ENCODE measurements at places on chromosomes 5 and 9.
A peak's percentile ranks its signal among the peaks of the same experiment; 100 is the strongest.

DNA sequence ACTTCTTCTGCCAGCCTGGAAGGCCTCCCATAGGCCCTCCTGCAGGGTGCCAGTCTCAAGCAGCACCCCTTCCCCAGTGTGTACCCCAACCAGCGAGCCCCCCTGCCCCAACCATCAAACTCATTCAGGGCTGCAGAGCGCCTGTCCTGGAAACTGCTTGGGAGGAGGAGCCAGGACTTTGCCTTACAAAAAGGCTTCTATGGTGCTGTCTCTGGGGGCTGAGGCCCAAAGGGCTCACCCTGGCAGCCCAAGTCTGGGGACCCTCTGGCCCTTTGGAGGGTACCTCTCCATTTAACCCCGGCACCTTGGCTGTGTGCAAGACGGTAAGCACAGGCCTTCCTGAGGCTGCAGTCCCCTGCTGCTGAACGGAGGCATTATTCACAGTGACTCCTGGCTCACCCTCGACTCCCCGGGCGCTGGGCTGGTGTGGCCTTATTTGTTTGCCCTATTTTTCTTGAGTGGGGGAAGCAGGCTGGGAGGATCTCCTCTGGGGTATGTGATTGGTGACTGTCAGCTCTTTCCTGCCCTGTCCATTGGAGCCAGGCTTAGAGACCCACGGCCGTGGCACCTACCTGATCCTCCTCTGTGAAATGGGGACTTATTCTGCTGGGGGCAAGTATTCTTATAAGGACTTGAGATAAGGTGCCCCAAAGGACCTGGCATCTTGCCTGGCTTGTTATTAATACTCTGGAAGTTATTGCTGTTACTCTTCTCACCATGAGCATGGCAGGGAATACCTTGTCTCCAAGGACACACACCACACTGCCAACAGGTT lies 5.8 kb downstream of the LMX1B start:
- DNase-seq = no peak

DNA sequence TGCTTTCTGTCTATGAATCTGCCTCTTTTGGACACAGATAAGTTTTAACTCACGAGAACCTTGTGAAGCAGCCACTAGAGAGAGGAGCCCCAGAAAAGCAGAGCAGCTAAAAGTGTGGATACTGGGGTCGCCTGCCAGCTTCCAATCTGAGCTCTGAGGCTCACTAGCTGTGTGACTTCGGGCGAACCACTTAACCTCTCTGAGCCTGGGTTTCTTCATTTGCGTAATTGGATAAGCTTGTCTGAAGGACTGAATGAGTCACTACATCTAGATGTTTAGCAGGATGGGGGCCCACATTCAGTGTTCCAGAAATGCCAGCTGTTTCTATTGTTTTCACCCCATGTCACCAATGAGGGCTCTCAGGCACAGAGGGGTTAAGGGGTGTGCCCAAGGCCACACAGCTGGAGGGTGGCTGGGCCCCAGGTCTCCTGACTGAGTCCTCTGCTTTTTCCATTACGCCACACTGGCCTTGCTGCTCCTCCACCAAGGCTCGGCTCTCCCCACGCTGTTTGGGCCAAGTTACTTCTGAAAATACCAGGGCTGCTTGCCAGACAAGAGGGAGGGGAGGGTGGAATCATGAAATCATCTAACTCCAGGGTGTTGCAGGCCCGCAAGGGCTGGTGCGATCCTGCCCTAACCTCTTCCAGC lies 36.2 kb downstream of the SH3PXD2B start:
- DNase-seq = peak; percentile 52

- DNase-seq = no peak
Measured at GRCh38 chr5:97888439-97888838, 705.4 kb upstream of the RIOK2 start.

DNA sequence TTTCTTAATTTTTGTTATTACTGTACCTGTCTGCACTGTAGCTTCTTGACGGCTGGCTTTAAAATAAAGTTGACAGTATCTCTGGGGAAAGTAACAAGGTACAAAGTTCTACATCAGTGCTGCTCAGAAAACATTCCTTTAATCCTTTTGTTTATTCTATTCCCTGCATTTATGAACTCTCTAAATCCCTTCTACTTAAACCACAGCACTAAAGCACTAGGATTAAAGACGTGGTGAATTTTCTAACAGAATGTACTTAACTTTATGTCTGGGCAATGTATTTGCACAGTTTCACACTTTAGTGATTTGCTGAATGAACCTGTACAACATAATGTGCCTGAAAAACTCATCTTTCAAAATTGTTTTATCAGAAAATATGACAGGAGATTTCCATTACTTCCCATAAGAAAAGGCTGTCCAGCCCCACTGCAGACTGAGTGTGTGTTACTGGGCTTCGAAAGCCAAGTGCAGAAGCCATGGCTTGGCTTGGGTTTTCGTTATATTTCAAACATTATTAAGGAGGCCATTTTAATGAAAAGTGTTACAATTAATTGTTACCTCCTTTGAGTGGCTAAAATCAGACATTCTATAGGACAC lies 43.8 kb downstream of the LHFPL2 start:
- DNase-seq = no peak

DNA sequence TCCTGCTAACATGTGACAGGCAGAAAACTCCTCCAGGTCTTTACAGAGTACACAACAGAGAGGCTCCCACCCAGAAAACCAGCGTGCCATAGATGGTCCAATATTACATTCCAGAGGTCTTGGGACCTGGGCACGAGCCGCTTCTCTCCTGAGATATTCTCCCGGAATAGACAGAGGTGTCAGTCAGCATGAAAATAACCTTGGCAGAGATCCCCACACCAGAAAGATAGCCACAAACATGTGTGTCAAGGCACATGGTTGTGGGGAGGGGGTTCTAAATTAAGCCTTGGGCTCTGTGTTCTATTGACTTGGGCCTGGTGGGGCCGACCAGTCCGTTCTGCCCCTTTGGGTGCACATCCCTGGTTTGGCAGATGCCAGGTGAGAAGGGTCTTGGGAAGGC lies 78.4 kb downstream of the BOD1 start:
- no peak for DNase-seq

DNA sequence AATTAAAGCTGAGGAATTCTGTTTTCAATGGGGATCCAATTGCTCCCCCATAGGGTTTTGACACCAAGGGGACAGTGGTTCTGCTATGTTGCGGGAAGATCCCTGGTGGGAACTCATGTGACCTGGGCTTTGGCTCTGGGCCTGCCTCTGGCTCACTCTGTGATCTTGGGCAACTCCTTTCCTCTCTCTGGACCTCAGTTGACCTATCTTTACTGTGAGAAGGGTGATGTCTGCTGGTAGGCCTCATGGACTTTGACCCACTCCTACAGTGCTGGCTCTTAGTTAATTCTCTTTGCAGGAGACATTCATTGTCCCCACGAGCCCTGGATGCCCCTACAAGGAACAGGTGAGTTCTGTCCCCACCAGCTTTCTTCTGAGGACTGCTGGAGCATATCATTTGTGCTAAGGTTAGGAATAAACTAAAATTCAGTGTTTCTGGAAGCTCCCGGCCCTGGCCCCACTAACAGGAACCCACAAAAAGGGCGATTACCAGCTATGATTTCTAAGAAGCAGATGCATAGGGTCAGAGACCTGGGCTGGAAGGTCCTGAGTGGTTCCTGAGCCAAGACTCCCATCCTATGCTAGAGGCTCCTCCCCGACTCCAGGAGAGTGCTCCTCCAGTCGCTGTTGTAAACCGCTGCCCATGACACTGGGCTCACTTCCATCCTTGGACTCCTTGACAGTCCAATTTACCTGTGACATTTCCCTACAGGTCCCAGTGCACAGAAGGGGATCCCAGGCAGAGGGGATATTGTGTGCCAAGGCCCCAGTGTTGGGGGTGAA lies 218.3 kb downstream of the PAX5 start:
- no peak for DNase-seq

GRCh38 chr5:95953021-95953702 lies 8.5 kb downstream of the ELL2 start:
- DNase-seq = no peak

GRCh38 chr9:36939655-36940499 lies 94.2 kb downstream of the PAX5 start:
- no peak for DNase-seq

GRCh38 chr9:37840560-37841194 lies 40.1 kb downstream of the DCAF10 start:
- DNase-seq = peak; percentile 87

DNA sequence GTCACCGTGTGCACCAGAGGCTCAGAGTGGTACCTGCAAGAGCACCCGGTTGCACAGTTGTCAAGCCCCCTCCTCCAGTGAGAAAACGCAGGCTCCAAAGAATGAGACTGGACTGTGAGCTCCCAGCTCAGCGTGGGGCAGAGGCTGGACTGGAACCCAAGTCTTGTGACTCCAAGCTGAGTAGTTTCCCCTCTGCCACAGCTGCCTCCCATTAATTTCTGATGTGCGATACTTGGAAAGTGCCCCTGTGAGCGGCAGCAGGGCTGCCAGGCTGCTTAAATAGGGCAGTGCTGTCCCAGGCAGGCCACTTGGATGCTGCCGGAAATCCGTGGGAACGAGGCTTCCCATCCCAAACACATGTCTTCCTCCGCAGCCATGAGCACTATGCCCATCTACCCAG lies 62.2 kb upstream of the ANGPTL2 start:
- no peak for DNase-seq

- peak; percentile 40 for DNase-seq
Measured at GRCh38 chr5:111670826-111671492, 86.0 kb downstream of the NREP start.

DNA sequence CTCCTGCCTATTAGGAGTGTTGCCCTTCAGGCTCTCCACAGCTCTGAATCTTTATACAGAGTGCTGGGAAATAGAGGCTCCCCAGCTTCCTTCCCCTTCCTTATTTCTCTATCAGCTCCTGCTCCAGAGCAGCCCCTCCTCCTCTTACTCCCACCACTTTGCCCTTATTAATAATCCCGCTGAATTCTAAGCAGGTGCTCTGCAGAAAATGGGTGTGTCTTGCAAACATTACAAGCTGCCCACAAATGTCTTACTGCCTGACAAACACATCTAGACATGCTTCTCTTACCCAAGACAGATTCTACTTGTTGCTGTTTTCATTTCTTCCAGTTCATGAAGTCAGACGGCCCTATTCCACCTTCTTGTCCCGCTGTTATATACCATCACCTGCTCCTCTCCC lies 6.4 kb downstream of the PHF24 start:
- no peak for DNase-seq

GRCh38 chr9:26292943-26293342 lies 599.7 kb downstream of the CAAP1 start:
- peak; percentile 68 for DNase-seq

DNA sequence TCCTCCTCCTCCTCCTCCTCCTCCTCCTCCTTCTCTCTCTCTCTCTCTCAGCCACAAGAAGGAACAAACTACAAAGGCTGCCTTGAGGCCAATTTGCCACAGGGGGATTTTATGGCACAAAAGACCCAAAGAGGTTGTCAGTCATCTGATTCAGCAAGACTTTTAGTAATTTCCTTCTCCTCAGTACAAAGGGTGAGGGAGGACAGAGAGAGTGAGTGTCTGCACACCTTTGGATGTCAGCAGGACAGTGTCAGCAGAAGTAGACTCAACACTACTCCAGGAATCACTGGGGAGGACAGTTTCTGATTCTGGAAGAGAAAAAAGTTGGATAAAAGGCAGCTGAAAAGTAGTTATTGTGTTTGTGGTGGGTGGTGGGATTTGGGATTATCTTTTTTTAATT lies 13.6 kb downstream of the TIMD4 start:
- DNase-seq = no peak

GRCh38 chr5:141617128-141617527 lies 1.7 kb downstream of the DIAPH1 start:
- peak; percentile 37 for DNase-seq
